Natural killer cell treated with Interleukin-12 subunit alpha and Interleukin-12 subunit beta and Interleukin-15 and Interleukin-18, amount 100 ng/mL, for 72 hours (primary cell): ENCODE measurements at places on chromosomes 7 and 10.
A peak's percentile ranks its signal among the peaks of the same experiment; 100 is the strongest.

DNA sequence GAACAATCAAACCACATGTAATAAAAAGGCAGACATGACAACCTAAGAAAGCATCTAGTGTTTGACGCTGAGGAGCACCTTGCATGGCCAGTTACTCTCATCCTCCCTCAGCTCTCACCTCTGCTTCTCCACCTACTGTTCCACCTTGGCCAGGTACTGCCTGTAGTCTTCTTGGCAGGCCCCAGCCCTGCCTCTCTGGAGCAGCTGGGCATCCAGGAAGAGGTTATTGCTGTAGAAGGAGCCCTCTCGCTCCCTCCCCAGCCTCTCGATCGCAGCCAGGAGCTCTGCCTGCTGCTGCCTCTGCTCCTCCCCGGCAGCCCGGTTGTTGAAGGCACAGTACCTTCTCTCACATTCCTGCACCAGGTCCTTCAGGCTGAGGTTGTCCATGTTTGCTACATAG lies 9.7 kb downstream of the GIMAP5 start:
- DNase-seq: no peak

- no peak for DNase-seq
Observed at GRCh38 chr7:108079648-108080591, 50.2 kb downstream of the LAMB4 start.

DNA sequence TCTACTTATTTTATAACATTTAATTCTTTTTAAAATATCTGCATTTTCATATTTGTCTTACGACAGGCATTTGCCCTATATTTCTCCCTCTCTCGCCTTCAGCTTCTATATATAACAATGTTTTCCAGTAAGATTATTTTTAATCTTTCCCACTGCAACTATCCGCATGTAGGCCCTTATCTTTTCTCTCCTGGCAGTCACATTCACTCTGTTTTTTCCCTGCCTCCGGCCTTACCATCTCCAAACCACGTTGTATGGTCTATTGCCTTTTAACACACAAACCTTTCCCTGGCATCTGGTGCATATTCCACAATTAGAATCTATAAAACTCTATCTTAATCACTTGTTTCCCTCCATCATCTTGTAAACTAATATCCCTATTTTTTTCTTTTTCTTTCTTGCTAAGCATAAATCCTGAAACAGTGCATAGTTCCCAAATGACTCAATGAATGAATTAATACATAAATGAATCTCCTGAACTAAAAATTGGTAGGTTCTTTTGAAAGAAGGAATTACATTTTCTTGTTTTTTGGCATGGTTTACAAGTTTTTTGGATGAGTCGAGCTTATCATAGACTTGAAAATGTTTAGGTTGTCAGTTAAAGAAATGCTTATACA lies 173.2 kb downstream of the SEMA3A start:
- no peak for DNase-seq

- no peak for DNase-seq
Observed at GRCh38 chr7:22240904-22241571, 115.9 kb downstream of the RAPGEF5 start.

DNA sequence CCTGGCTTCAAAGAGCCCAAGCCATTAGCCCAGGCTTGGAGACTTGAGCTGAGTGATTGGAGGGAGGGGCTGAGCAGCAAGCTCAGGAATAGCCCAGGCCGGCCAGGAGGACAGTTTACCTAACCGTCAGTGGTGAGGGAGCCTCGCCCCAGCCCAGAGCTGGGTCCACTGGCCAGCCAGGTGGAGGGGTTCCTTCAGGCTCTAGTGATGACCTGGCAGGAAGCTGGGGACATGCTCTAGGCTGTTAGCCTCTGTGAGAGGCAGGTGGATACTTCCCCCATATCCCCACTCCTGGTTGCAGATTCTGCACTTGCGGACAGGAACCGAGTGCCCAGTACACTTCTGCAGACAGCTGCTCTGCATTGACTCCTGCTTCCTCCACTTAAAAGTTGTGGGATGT lies 61.2 kb upstream of the ANTXRL start:
- no peak for DNase-seq

- no peak for DNase-seq
Observed at GRCh38 chr7:154200241-154200640, 148.0 kb downstream of the DPP6 start.

- DNase-seq: no peak
Observed at GRCh38 chr10:22436526-22436892, 91.2 kb downstream of the SPAG6 start.

DNA sequence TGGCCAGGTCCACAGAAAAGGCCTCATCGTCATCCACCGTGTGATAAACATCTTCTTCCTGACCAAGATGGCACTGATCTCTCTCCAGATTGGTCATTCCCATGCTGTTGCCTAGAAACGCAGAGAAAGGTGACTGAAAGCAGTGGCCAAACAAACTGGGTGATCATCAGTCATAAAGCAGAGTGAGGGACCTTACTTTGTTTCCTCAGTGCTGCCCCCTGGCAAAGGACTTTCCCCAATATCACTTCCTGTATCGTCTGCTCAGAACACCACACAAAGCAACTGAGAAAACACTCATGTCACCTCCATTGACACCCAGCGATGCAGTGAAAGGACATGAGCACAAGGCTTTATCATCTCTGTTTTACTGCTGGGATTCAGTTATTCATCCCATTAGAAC lies 40.0 kb upstream of the TM9SF3 start:
- no peak for DNase-seq

GRCh38 chr10:114380060-114380459 lies 24.2 kb downstream of the AFAP1L2 start:
- no peak for DNase-seq

DNA sequence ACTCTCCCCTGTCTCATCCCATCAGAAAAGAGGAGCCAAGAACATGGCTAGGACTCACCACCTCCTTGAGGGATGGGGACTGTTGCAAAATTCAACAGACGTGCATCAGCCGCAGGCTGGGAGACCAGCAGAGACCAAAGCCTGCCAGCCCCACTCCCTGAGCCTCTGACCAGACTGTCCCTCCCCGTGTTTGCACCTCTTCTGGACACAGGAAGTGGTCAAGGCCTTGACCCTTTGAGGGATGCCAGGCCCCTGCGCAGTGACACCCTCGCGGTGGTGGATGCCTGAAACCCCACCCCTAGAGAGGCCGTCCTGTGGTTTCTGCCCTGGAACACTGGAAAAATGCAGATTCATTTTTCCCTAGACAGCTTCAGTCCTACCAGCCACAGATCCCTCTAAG lies 128.4 kb upstream of the TCF7L2 start:
- no peak for DNase-seq

DNA sequence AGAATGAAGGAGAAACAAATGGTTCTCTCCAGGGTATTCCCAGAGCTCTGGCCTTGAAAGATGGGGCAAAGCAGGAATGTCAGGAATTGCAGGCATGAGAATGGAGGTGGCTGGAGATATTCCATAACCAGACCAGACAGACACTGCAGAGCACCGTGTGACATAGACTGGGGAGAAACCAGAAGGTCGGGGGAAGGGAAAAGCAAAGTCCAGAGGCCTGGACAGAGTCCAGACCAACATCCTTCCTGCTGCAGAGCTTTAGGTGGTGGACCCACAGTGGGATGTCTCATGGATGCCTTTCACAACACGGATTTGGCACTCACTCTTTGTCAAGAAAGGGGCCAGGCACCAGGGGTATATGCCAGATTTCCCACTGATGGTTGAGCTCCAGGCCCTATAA lies 177.2 kb upstream of the INHBA start:
- DNase-seq: no peak

DNA sequence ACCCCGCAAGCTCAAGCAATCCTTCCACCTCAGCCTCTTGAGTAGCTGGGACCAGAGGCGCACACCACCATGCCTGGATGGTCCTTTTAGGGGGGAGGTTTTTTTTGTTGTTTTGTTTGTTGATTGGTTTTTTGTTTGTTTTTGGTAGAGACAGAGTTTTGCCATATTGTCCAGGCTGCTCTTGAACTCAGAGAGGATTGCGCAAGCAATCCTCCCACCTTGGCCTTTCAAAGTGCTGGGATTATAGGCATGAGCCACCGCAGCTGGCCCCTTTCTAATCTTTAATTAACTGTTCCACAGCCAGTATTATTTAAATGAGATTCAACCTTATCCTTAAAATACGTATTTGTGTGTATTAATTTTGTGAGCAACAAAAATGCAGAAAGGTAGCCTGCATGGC lies 65.8 kb downstream of the SLC13A1 start:
- no peak for DNase-seq

DNA sequence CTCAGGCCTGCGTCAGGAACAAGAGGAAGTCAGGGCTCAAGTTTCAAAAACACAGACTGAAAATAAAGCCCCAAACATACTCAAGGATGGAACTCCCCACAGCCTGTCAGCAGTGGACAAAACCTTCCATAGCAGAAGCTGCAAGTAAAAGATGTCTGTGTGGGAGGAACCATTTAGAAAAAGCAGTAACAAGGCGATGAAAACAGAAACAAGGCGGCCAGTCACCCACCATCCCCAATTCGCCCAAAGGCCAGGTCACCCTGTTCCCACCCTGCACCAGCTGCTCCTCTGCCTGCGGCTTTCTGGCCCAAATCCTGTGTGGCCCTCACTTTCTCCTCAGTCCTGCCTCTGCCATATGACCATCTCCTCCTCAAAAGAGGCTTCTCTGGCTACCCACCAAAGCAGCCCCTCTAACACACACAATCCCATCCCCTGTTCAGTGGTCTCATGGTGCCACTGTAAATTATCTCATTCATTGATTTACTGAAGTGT lies 27.8 kb downstream of the KCNMA1 start:
- DNase-seq: peak; percentile 53

GRCh38 chr10:133070810-133071209 lies 16.9 kb upstream of the ADGRA1 start:
- no peak for DNase-seq

- no peak for DNase-seq
Observed at GRCh38 chr10:18378766-18379165, 238.5 kb downstream of the CACNB2 start.

DNA sequence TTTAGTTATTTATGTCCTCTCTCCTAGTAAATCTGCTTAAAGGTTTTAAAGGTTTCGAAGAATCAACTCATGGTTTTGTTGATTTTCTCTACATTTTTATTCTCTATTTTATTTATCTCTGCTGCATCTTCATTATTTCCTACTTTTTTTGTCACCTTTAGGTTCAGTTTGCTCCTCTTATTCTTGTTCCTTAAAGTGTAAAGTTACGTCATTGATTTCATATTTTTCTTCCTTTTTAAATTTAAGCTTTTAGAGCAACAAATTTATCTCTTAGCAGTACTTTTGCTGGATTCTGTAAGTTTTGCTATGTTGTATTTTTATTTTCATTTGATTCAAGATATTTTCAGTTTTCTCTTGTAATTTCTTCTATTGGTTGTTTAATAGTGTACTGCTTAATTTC lies 10.7 kb downstream of the MYO3A start:
- no peak for DNase-seq

DNA sequence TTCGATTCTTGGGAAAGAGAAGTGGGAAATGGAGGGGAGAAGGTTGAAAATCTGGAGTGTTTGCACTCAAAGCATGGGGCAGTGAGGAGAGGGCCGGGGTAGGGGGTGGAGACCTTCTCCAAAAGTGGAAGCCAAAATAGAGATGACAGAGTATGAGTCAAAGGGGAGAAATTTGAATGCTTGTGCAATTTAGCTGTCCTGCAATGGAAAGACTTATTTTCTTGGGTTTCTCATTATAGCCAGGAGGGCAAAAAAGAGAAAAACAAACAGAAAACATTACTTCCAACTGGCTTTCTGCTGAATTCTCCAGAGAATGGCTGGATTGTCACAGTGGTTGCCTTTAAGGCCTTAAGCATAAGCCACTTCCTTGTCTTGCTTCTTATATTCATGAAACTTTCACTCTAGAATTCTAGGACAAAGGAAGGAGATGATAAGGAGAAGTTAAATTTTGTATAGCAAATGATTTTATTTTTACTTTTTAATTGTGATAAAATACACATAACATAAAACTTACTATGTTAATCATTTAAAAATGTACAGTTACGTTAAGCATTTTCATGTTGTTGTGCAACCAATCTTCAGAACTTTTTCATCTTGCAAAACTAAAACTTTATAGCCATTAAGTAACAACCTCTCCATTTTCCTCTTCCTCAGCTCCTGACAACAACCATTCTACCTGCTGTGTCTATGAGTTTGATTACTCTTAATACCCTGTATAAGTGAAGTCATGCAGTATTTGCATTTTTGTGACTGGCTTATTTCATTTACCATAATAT lies 100.2 kb downstream of the GPR85 start:
- DNase-seq: no peak

DNA sequence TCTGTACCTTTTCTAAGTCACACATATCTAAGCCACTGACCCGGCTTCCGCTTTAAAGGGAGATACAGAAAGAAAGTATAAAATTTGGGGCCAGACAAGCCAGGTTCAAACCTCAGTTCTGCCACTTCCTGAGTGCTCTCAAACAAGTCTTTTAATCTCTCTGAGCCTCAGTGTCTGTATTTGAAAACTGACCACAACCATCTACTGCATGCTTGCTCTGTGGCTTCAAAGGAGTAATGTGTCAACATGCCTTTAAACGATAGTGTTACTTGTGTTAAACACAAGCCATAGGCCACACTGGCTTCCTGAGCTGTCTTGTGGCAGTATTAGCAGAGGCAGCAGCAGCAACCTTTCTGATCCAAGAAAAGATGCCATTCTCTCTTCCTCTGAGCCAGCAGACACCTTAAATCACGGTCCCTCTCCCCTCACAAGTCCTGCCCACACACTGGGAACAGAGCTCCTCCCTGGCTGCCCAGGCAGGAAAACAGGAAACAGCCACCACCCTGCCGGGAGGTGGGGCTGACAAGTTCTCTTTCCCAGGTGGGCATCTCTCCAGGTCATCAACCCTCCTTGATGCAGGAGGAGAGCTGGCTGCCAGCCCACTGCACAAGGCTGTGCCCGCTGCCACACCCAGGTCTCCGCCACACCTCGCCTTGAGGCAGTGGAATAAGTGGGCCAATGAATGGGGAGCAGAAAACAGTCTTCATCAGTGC lies 10.7 kb downstream of the HIP1 start:
- peak; percentile 82 for DNase-seq

GRCh38 chr7:122515404-122515803 lies 183.5 kb downstream of the RNF133 start:
- DNase-seq: no peak

- DNase-seq: no peak
Observed at GRCh38 chr10:99394761-99395386, 35.5 kb downstream of the GOT1 start.

DNA sequence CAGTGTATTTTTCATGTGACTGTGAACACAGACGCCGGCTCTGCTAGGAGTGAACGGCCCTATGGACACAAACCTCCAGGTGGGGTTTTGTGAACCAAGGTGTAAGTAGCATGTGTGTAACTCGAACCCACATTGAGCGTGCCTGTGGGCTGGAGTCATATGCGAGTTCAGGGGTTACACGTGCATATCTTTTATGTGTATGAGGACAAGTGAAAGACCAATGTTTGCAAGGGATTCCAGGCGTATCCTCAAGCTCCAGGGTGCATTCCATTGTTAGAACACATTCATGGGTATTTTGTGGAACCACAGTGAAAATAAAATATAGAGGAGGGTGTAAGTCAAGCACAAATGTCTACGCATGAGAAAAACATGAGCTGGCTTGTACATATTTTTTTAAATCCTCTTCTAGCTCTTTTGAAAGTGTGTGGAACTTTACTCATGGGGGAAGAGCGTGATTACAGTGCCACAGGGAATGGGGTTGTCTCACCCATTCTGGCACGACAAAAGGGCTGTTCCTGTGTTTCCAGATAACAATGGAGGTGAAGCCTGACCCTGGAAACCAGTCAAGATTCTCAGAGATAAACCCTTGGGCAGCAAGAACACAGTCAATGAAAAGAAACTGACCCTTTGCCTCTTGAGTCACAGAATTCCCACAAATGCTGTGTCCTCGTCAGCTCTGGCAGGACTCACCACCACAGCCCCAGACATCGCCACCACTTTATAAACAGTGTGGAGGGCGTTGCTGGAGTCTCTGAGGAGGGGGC lies 37.0 kb upstream of the GOT1 start:
- no peak for DNase-seq

GRCh38 chr10:43260911-43261577 lies 5.8 kb downstream of the RASGEF1A start:
- no peak for DNase-seq
